Keratinocyte (primary cell): ENCODE measurements at places on chromosomes 1 and 21. TPM values are rescaled to one million over a fixed set of nuclear protein-coding genes. Genes with fewer than 3 reads are reported as not detected.

KIF26B gene
- 0.58 to 0.91 TPM (median 0.80 TPM) in 3 replicates for polyA plus RNA-seq

CD1E gene
- polyA plus RNA-seq, result not detected in 3 replicates

CPLANE2 gene
- polyA plus RNA-seq, result 1.7 to 3.6 TPM (median 2.5 TPM) in 3 replicates

TMEM82 gene
- polyA plus RNA-seq, result not detected in 3 replicates

NEK2 gene
- polyA plus RNA-seq, result 0.99 to 10.8 TPM (median 7.0 TPM) in 3 replicates

FALEC gene
- polyA plus RNA-seq, result 0.12 to 0.13 TPM in 2 of 3 replicates, not detected in the other

SEMA6C gene
- polyA plus RNA-seq, result 0.43 to 1.9 TPM (median 0.93 TPM) in 3 replicates

ADGRL4 gene
- not detected in 3 replicates for polyA plus RNA-seq

RAB42 gene
- polyA plus RNA-seq, result 0.05 to 0.27 TPM (median 0.17 TPM) in 3 replicates

PAPPA2 gene
- 0.05 to 0.07 TPM (median 0.05 TPM) in 3 replicates for polyA plus RNA-seq

MXRA8 gene
- polyA plus RNA-seq, result 0.05 to 0.14 TPM in 2 of 3 replicates, not detected in the other

GJB3 gene
- 133 to 176 TPM (median 163 TPM) in 3 replicates for polyA plus RNA-seq

DNA sequence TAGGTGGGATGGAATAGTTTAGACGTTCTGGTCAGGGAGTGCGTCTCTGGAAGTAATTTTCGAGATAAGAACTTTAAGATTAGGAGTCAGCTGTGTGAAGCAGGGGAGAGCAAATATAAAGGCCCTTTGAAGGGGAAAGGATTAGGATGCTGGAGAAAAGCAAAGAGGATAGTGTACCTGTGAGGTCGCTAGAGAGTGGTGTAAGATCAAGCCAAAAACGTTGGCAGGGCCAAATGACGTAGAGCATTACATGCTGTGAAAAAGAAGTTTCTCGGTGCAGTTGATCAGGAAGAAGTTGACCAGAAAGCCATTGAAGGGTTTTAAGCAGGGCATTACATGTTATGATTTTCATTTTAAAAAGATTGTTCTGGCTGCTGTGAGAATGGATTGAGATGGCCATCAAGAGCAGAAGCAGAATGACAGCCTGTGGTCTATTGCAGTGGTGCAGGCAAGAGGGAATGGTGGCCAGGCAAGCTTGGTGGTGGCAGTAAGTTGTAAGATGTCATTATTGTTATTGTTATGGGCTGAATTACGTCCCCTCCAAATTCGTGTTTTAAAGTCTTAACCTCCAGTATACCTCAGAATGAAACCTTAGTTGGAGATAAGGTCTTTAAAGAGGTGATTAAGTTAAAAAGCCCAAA, 113.6 kb upstream of the KIF26B start:
- no peak for DNase-seq

DNA sequence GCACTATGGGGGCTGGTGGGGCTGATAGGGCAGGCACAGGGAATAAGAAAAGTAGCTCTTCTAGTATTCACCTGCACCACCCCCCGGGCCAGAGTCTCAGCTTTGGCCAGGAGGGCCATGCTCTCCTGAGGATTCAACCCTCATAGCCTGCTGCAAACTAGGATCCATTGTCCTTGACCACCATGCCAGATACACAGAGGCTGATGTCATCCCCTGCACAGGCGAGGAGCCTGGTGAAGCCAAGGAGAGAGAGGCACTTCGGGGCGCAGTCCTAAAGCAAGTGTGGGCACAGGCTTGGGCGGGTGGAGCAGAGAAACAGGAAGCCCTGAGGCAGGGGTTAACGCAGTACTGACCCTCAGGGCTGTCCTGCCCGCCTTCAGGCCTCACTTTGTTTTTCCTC, 29.5 kb downstream of the TMEM53 start:
- DNase-seq, result no peak

DNA sequence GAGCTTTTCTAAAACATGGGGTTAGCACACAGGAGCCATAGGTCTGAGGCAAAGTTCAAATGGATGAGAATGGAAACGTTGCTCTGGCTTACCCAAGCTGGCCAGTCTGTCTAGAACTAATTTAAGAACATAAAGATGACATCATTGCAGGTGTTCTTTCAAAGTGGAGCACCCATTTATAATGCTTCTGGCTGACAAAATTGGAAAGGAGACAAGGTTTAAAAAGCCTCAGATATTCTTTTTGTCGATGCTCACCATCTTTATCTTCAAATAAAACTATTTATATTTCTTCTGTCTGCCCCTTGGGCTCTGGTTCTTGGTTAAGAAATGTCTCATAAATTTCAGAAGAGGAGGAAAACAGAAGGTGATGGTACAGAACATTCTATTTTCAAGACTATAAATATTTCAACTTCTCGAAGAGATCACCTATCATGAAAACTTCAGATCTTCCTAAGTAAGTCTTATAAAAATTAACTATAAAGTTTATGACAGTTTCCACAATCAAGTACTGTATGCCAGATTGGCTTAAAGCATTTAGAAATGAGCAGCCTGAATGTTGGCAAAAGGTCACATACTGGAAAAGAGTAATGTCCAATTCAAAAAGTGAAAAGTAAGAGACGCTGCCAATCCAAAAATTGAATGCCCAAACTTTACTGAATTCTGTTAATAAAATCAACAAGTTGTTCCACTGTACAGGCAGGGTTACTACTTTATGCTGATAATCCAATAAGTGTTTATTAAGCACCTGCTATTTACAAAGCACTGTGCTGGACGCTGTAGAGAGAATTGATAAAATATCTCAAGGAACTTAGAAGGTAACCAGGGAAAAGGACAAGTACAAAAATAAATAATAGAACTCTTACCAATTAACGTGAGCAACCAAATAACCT, 92.0 kb downstream of the ETS2 start:
- no peak for DNase-seq

- DNase-seq, result no peak
These were observed 227.4 kb downstream of the SDCCAG8 start for GRCh38 chr1:243483071-243483771.

GRCh38 chr1:238469146-238469631, 578.5 kb upstream of the ZP4 start:
- DNase-seq, result no peak

DNA sequence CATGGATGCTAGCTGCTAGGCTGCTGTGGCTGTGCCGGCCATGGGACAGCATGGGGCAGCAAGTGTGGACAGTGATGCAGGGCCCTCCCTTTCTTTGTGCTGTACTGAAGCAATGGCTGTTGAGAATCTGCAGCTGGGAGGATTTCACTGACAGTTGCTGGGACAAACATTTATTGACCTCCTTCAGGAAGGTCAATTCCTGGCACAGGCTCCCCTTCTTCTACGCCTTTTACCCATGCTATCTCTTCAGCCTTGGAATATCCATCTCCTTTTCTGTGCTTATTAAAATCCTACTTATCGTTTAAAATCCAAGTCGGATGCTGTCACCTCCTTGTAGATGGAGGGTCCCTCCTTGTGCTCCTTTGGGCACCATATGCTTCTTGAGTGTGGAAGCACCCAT, 213.1 kb upstream of the USP24 start:
- DNase-seq, result no peak

GRCh38 chr1:201069636-201070035, 42.6 kb downstream of the CACNA1S start:
- DNase-seq, result no peak

DNA sequence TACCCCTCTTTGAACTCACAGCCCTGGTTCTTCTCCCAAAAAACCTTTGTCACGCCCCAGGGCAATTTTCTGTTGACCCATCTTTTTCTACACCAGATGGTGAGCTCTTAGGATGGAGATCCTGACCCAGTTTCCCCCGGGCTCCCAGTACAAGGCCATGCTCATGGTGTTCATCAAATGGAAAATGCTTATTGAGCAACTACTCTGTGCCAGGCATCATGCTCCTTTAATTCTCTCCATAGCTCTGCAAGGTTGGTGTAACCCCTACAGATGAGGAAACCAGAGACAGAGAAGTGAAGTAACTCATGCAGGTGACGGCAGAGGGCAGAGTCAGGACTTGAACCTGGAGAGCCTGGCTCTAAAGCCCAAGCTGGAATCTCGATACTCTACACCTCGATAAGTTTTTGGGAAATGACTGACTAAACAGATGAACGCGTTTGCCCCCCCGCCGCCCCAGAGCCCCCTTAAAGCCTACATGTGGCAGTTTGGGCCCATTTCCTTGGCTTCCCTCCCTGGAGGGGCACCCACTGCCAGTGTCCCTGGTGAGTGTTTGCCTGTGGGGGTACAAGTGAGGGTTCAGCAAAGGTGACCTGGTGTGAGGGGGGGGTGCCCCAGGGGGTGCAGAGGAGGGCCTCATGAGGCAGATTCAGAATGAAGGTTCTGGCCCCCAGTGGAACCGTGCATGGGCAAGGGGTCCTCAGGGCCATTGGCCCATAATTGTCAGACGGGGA, 30.2 kb upstream of the RUNX3 start:
- no peak for DNase-seq

- no peak for DNase-seq
These were observed 3.4 kb downstream of the CEP85 start for GRCh38 chr1:26237230-26237966.

DNA sequence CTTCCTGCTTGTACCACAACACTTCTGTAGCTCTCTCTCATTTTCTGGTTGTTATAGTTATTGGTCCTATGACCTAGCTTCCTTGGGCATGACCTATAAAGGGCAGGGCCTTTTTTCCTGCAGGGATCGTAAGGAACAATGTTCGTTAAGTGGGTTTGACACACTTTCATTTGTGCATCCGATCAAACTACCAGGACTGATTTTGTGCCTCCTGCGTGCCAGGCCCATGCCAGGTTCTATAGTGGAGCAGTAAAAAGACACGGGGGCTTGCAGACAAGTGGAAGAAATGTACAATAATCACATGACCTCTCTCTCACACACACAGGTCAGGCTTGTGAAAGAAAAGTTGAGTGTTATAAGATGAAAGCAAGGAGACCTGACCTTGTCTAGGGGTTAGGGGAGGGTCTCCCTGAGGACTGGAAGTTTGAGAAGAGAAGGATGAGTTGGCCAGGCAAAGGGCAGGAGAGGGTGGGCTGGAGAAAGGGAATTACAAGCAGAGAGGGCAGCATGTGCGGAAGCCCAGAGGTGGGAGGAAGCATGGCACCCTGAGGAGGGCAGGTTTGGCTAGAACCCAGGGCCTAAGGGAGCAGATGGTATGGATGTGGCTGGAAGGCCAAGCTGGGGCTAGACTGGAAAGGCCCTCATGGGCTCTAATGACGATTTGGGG, 145.4 kb downstream of the GRIK3 start:
- DNase-seq, result no peak

DNA sequence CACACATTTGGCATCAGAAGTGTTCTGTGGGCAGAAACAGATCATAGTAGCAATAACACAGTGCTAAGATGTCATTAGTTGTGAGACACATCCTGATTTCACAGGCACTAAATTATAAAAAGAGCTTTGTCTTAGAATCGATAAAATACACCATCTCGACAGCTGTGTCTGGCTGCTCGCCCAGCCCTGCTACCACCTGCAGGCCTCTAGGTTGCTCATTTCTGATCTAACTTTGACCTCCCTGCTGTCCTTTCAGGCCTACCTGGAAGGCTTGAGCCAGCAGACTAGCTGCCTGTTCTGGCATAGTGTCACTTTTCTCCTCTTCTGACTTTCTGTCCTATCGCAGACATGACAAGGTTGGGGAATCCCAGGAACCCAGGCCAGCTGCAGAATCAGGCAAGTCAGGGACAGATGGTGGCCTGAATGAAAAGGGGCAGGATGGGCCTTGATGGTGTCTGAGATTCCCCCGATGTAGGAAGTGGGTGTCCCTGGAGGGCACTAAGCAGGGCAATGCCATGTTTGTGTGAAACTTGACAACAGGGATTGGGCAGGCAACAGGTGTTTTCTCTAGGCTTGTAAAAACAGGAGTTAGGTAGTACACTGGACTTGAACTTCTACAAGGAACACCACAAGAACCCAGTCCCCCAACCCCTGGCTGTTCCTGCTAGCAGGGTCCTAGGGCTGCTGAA, 66.6 kb upstream of the RHOU start:
- DNase-seq, result no peak

DNA sequence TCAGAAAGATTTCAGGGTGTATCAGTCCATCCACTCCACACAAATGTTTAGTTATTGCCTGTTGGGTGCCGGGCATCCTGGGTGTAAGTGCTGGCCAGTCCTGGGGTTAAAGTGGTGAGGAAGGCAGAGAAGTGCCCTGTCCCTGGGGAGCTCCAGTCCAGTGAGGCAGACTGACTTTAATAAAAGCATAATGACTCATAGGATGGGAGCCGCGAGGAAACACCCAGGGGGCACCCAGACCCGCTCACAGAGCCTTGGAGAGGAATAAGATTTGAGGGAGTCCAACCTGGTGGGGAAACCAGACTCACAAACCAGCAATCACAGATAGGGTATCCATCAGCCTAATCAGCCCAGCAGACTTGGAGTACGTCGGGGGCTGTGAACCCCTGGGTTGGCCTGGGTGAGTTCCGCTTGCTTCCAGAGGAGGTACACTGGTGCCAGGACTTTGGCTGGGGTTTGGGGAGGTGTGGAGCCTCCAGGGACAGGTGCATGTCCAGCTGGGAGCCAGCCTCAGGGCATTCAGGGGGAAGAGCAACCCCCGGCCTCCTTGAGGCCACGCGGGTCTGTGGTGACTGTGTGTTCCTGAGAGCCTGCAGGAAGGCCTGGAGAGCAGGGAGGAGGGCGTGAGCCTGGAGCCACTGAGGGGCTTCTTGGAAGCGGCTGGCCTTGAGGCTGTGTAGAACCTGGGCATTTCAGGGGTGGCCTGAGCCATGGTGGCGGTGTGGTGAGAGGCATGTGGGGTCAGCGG, 3.7 kb downstream of the PEAR1 start:
- DNase-seq, result no peak

DNA sequence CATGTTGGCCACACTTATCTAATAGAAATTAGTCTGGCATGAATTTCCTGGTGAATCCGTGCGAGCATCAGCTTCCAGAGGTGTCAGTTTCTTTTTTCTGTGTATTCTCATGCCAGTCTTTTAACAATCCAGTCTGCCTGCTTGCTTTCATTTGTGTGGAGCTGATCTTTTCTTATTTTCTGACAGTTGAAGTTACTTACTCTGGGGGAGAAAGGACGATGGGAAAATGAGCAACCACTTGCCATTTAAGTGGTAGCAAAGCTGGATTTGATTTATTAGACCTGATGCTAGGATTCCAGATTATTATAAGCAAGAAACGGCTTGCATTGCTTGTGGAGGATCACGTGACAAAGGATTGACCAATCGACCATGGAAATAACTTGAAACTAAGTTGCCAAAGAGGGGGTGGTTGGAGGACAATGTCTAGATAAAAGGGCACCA, 24.3 kb upstream of the APP start:
- DNase-seq, result no peak
